ENCODE measurements at places on chromosomes 2 and 18.

- no peak for DNase-seq
Observed at GRCh38 chr2:161045726-161046125, 114.5 kb upstream of the TANK start.

DNA sequence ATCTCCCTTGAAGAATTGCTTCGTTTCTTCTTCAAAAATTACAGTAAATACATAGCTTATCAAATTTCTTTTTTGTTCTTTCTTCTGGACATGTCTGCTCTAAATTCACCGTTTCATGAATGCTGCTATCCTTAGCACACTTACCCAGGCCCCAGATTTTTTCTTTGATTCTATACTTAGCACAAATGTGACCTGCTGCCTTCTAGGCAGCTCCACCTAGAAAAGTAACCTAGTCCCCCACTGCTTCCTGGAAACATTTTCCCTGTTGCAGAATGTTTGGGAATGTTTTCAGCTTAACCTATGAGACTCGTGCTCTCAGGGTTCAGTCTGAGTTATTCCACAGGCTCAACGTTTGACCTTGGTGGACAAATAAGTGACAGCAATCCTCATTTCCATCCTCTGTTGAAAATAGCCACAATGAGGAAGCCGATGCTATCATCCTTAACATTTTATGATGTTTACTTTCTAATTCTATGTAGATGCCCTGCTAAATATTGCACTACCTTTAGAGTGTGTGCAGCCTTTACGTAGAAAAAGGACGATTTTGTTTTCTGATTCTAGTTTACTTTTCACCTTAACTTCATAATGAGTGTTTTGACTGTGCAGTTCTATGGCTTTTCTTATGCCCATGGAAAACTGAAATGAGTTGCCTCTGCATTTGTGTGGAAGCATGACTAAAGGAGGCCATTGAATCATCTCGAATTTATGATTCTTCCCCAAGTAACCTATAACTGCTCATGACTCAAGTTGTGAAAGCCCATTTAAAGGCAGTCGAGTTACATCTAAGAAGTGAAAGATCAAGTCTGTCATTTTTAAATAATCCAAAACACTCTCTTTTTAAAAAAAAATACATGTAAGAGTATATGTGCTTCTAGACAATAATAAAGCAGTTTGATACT is 47.7 kb downstream of the TMEM182 start:
- no peak for DNase-seq

DNA sequence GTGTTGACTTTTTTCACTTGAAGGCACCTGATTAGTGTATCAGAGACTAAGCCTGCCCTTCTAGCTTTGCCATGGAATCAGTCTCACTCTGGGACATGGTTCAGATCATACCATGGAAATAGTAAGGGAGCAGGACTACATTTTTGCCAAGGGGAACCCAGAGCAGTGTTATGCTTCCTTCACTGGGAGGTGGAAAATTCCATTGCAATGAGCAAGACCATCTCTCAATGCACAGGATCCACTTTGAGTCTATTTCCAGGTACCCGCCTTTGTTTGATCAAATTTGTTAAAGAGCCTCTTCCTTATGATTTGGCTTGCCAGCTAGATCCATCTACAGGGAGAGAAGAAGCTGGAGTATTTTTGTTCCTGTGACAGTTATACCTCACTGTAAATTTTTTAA is 395.8 kb downstream of the MTX2 start:
- DNase-seq: no peak

GRCh38 chr2:220460257-220460985 is 833.0 kb downstream of the SLC4A3 start:
- no peak for DNase-seq

GRCh38 chr18:78378983-78379382 is 600.6 kb upstream of the SALL3 start:
- DNase-seq: no peak

GRCh38 chr18:3383381-3383915 is 66.5 kb upstream of the TGIF1 start:
- no peak for DNase-seq

GRCh38 chr2:226151157-226151556 is 648.5 kb downstream of the IRS1 start:
- DNase-seq: no peak

- no peak for DNase-seq
Observed at GRCh38 chr18:28040716-28041115, 136.2 kb downstream of the CDH2 start.

GRCh38 chr18:49933530-49934128 is 120.3 kb upstream of the ACAA2 start:
- DNase-seq: no peak

DNA sequence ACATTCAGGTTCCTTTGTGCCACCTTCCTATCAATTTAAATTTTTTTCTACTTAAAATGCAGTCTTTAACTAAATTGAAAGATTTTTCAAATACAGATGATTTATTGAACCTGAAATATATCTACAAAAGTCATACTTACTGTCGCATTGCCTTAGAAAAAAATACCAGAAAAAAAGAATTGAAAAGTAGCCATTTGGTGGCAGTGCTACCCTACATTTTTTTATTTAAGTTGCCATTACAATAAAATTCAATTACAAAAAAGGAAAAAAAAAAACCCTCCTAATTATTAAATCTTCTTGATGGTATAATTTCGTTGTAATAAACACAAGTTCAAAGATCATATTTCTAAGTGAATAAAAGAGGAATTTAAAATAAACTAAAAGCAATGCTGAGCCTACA is 43.4 kb downstream of the DSC3 start:
- no peak for DNase-seq

GRCh38 chr2:101558740-101559525 is 84.0 kb upstream of the RFX8 start:
- no peak for DNase-seq

Measured in CD8-positive, alpha-beta T cell (primary cell).